ENCODE measurements at places on chromosomes 16 and 17.

DNA sequence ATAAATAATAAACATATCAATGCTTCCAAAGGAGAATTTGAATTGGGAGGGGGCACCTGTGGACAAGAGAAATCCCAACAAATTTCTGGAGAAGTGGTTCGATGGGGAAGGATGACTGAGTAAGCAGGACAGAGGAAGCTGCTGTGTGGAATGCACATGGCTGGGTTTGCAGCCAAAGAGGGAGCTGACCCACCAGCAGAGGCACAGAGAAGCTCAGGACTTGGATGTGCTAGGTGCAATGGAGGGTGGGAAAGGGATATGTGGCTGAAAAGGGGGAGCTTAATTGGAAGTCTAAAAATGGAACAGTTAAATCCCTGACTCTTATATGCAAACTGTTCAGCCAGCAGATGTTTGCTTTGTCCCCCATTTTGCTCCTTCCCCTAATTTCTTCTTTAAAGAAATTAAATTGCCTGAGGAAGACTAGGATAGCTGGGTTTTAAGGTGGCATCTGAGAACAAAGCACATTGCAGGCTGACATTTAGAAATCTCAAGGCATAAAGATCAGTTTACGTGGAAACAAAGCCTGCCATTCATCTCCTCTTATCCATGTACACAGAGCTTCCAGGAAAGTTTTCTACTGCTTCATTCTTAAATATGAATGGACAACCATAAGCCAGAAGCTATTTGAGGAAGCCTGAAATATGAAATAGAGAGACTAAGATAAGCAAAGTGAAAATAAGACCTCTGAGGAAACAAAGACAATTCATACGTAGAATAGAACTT lies 23.0 kb upstream of the TNS4 start:
- no peak for DNase-seq

DNA sequence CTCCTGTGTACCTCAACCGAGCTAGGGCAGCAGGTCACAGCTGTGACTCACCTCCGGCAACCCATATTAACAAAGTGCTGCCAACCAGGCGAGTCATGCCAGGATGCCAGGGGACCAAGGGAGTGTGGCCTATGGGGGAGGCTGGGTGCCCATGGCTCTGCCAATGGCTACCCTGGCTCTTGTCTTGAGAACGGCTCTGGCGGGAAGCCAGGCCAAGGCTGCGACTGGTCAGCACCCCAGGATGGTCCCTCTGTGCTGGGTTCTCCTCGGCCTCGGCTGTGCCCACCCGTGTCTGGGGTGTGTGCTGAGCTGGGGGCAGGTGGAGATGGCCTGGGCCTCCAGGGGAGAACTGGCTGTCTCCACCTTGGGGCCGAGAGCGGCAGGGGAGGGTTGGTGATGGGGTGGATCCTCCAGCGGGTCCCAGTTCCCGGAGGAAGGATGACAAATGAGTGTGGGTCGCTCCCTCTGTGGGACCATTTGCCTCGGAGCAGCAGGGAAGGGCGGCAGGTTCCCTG lies 75.8 kb downstream of the MRC2 start:
- peak; percentile 93 for DNase-seq

DNA sequence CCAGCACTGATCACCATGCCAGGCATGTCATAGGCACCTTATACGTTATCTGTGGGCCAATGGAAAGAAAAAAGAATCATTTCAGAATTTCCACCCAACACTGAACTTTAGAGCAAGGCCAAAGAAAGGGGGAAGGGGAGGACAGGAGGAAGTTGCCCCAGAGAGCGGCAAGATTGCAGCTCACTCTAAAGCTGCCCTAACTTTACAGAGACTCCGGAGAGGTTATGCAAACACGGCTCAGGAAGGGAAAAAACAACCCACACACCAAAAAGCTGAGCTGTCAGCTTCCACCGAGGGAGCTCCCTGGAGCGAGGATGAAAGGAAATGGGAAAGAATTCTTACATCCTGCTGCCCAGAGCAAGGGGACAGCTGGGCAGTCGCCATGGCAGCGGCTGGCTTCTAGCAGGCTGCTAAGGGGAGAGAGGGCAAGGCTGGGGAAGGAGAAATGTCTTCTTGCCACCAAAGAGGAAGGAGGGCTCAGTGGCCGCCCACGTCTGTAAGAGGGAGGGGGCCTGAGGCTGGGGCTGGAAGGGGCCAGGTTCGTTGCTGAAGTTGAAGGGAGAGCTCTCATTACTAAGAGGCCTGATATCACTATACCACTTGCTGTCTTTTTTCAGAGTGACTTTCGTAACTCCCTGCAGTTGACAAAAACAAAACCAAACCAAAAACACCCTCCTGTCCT lies 18.2 kb downstream of the COTL1 start:
- peak; percentile 75 for DNase-seq

- no peak for DNase-seq
Observed at GRCh38 chr17:80105762-80106161, 4.4 kb downstream of the GAA start.

GRCh38 chr16:84449156-84450140 lies 55.0 kb downstream of the MEAK7 start:
- no peak for DNase-seq

DNA sequence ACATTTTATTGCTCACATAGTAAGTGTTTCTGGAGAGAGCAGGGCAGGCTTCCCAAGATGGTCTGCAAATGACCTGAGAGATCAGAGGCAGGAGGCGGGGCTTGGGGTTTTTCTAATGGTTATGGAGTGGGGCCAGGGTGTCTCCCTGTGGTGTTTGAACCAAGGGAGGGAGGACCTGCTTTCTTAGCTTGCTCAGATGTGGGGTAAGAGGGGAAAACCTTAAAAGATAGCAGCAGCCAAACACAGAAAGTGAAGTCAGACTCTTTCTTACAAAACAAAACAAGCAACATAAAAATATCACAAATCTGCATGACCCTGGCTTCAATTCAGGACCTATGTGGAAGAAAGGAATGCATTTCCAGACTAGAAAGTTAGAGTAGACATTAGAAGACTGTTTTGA lies 22.9 kb upstream of the DNAJA2 start:
- no peak for DNase-seq

GRCh38 chr16:87424266-87424665 lies 32.1 kb downstream of the MAP1LC3B start:
- no peak for DNase-seq

- DNase-seq: no peak
Observed at GRCh38 chr17:79485419-79485985, 125.3 kb downstream of the RBFOX3 start.

- DNase-seq: no peak
Observed at GRCh38 chr17:80755650-80756405, 211.2 kb downstream of the RPTOR start.

DNA sequence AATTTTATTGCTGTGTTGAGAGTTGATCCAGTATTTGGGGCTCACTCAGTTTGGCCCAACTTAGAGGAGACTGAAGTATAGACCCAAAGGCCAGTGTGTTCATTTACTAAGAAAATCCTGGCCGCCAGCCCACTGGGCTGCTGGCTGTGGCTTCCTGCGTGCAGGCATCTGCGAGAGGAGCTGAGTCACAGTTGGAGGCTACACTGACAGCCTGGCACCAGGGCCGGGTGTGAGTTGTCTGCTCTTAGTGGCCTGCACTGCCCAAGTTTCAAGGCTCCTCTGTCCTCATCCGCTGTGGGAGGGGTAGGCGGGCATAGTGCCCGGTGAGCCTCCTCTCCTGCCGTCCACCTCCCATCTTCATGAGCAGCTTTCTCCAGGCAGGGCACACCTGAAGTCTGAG lies 54.2 kb downstream of the PLD6 start:
- peak; percentile 94 for DNase-seq

DNA sequence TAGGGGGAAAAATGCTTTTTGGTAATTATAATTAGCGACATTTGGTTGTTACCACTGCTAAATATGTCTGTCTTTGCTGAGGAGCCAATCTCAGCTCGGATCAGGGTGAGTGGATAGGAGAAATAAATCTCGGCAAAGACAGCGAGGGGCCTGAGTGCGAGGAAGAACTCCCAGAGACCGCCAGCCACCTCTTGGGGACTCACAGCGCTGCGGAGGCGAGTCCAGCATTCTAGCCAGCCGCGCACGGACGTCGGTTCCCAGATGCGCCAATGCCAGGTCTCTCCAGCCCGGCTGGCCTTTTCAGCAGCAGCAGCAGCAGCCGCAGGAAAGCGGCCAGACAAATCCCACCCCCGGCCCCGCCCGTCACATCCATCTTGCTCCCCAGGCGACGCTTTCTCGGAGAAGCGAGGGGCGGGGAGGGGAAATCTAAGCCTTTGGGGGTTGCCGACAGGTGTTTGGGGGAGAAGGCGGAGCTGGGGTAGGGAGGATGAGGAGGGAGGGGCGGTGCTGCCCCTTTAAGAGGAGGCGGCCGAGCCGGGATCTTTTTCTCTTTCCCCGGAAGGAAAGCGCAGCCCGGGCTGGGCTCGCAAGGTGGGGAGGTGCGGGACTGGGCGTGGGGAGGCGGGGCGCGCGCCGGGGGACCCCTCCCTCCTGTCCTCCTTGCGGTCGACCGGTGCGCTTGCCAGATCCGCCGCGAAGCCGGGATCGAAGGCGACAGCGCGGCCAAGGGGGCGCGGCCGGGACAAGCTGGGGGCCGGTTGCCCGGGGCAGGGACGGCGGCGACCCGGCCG lies at the start of gene ITGA3:
ITGA3 (plus strand) TSS at position 685 of the 791 bp plus-strand sequence. CDS start 330 bp downstream, outside the sequence.
- DNase-seq: peak; percentile 89

DNA sequence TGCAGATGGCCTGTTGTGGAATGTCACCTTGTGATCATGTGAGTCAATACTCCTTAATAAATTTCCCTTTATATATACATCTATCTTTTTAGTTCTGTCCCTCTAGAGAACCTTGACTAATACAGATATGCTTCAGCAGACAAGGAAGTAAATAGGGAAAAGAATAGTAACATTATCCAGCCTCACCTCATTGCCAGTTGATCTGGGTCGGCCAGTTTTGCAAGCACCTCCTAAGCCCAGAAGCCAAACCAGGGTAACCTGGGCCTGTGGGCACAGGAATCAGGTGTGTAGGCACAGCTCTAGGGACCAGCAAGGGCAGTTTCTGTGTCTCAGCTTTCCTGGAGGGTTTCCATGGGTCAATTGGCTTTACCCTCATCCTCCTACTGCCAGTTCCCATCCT lies 11.9 kb upstream of the CCL17 start:
- no peak for DNase-seq

GRCh38 chr16:84340325-84341040 lies 27.9 kb upstream of the ATP2C2 start:
- no peak for DNase-seq

- peak; percentile 74 for DNase-seq
Observed at GRCh38 chr17:27245230-27245696, 48.7 kb upstream of the WSB1 start.

DNA sequence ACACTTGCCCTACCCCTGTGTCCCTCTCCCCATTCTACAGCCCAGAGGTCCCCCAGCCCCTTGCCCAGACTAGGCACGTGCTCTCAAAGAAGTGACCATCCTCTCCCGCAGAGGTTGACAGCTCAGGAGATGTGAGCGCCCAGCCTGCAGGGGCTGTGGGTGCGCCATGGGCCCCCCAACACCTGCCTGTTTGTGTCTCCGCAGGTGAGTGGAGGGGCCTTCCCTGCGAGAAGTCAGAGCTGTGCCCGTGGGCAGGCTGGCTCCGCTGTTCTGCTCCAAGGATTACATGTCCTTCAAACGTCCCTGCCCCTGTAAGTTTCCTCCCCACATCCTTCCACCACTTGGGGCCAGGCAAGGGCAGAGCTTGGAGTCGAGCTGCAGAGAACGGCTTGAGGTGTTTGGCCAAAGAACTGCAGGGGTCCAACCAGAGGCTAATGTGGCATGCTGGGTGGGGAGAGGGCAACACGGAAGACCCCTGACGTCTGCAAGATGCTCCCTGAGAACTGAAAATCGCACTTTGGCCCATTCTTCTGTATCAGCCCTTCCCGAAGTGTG lies 10.4 kb downstream of the BEAN1 start:
- no peak for DNase-seq

- DNase-seq: no peak
Observed at GRCh38 chr16:82784573-82784968, 157.8 kb downstream of the CDH13 start.

GRCh38 chr16:87701505-87701921 lies 64.3 kb downstream of the KLHDC4 start:
- DNase-seq: no peak

DNA sequence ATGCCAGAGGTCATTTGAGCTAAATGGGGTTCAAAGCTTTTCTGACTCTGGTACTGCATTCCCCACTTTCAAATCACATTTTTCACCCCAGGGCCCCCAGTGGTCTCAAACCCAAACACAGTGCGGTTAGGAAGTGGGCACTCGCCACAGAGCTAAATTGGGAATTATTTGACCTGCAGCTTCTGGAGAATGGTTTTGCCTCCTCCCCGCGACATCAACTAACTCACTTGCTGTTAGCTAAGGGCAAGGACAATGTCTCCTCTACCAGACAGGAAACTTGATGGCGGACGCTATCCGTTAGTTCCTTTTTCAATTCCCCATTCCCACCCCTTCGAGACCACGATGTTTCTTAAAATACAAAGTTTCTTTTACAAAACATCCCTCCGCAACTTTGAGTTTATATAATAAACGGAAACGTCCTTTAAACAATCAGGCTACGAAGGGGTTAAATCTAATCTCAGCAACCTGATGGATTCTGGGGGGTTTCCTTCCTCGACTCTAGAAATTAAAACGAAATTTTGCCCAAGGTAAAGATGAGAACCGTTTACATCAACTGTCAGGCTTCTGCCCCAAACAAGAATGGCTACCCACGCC lies 500 bp upstream of the KAT7 start:
- DNase-seq: no peak

GRCh38 chr17:27403480-27404005 lies 52.7 kb upstream of the KSR1 start:
- no peak for DNase-seq

- no peak for DNase-seq
Observed at GRCh38 chr17:17425591-17425990, 51.2 kb upstream of the MED9 start.

DNA sequence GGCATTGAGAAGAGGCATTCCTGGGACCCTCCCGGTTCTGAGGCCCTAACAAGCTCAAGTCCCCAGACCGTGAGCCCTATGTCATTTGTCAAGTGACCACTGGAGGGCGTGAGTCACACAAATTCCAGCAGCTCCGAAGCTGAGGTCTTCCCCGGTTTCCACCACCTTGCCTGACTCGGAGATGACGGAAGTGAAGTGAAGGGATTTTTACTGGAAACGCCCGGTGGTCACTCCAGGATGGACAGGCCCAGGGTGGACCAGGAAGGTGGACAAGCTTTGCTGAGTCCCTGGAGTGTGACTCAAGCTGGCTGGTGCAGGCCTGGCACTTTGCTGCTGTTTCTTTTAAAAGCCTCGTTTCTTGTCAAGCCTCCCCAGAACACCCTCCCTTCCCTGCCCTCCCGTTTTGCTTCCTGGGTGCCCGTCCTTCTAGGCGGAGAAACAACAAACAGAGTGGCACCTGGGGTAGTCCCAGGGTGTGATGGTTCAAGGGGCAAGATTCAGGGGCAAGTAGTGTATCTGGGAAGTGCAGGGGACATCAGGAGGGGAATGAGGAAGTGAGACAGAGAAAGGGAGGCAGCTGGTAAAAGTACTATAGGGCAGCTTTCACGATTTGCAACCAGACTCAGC lies 5.3 kb upstream of the NOS2 start:
- DNase-seq: peak; percentile 77

GRCh38 chr16:20410121-20410723 lies 888 bp downstream of the ACSM5 start:
- peak; percentile 17 for DNase-seq

- peak; percentile 51 for DNase-seq
Observed at GRCh38 chr16:75580-76501, 2.2 kb upstream of the MPG start.
